ENCODE measurements at places on chromosomes 12 and 14.

DNA sequence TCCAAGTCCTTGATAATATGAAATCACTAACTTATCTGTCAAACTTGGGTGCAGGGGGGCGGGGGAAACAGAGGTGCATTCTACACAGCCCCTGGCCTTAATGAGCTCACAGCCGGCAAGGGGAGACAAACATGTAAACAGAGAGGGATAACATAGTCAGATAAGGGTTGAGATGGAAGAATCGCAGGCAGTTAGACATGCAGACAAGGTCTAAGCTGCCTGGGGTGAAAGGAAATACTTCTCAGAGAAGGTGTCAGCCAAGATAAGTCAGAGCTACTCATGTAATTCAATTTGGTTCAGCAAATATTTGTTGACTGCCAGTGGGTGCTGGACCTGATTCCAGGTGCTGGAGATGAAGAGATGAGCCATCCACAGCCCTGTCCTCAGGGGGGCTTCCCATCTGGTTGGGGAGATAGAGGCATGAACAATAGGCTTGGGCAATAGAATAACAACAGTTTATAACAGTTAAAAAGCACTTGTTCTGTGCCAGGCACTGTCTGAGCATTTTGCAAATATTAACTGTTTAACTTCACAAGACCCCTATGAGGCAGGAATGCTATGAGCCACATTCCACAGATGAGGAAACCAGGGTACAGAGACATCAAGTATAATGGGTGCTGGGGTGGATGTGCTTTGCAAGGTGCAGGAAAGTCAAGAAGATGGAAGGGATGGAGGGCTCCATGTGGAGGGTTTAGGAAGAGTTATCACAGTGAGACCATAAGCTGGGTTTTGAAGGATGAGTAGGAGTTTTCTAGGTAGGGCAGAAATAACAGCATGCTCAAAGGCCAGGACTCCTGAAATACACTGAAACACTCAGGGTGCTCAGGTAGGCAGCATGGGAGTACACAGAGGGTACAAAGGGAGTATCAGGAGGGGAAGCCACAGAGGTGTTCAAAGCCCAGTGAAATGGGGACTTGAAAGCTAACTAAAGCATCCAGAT is 79.0 kb downstream of the WSCD2 start:
- DNase-seq: no peak

- DNase-seq: no peak
These were observed 746 bp downstream of the DNAI7 start for GRCh38 chr12:25194214-25194613.

GRCh38 chr12:33575346-33575745 is 135.7 kb upstream of the SYT10 start:
- DNase-seq: no peak

- no peak for DNase-seq
These were observed 46.1 kb downstream of the KIF26A start for GRCh38 chr14:104184506-104184905.

DNA sequence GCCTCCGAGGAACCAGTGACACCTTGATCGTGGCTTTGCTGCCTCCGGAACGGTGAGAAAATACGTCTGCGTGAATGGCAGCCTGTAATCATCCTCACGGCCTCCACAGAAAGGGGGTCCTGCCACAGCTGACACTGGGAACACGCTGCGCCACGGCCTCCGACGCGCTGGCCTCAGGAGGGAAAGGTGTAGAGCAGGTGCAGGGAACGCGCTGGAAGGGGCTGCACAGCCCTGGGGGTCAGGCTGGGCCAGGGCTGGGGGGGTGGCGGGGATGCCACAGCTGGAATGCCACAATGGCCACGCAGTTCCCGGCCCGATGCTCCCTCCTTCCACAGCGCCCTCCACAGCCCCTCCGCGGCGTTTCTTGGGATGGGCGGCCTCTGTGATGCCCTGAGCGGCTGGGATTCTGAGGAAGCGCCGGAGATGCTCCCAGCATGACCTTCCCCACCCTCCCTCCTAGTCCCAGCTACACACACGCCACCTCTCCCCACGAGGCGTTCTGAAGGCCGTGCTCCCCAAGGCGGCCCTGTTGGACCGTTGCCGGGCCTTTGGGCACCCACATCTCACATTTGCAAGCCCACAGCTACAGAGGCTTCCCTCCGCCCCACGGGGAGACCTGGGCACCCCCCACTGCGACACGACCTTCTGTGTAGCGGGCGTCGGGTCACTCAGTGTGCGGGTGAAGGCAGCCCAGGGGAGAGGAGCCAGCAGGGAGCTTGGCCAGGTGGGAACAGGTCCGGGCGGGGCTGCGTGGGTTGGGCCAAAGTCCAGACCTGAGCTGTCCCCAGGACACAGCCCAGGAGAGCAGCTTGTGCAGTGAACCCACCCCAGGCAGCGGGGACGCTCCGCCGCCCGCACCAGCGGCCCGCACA is 31.8 kb upstream of the GALNT9 start:
- no peak for DNase-seq

GRCh38 chr12:5582018-5582417 is 150.1 kb downstream of the NTF3 start:
- DNase-seq: no peak

- no peak for DNase-seq
These were observed 85.0 kb downstream of the LGR5 start for GRCh38 chr12:71524626-71525025.

DNA sequence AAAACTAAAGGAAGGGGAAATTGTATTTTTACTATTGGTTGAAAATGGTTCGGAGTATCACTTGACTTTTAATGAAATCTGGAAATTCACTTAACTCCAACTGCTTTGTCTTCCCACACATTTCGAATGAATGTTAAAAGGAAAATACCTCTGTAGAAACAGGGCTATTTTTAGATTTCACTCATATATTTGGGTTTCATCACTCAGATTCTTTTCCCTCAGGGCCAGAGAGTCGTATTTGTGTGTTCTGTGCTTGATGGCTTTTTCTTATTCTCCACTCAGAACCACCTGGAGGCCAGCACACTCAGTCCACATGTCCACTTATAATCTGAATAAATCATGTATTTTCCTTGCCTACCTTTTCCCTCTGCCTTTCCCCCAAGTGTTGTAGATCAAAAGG is 40.0 kb downstream of the DAAM1 start:
- DNase-seq: peak; percentile 34

GRCh38 chr14:50600849-50601248 is 40.9 kb downstream of the ATL1 start:
- DNase-seq: peak; percentile 43

- DNase-seq: peak; percentile 86
These were observed 18.6 kb upstream of the EIF5 start for GRCh38 chr14:103315351-103315911.

- no peak for DNase-seq
These were observed 27.3 kb upstream of the STRAP start for GRCh38 chr12:15854916-15855315.

GRCh38 chr12:92503029-92503931 is 199.5 kb upstream of the PLEKHG7 start:
- DNase-seq: peak; percentile 69

- DNase-seq: no peak
These were observed 2.9 kb downstream of the ACVRL1 start for GRCh38 chr12:51910168-51910567.

- DNase-seq: peak; percentile 16
These were observed 434.0 kb upstream of the RGS6 start for GRCh38 chr14:71498212-71498611.

Measured in fibroblast of villous mesenchyme (primary cell).